Cerebellum (tissue), 4 donors: ENCODE measurements at places on chromosomes 7 and 10. TPM values are rescaled to one million over a fixed set of nuclear protein-coding genes. Genes with fewer than 3 reads are reported as not detected.

ANK3 gene
- total RNA-seq = 363 TPM

GRCh38 chr10:74460812-74461211, 309.8 kb downstream of the ADK start:
- DNase-seq = no peak

DNA sequence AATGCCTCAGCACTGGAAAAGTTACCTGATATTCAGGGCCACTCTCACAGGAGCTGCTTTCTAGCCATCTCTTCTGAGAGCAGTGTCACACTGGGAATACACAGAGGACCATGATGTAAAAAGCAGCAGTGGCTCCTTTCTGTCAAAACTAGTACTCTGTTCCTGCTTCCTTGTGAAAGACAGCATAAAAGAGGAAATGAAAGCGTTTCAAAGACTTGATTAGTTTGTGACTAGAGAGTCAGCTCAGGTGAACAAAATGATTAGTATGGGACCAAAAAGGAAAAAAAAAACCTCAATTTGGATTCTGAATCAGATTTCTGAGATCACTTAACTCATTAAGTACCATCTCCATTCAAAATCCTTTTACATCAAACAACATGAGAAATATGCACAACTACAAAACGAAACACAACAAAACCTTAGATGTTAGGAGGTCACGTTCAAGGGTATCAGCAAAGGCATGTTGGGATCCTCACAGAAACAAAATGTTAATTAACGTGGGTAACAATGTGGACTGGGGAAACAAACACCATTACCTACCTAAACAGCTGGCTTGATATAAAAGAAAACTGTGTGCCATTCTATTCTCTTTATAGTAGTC, 103.7 kb downstream of the MACC1 start:
- no peak for DNase-seq

HABP2 gene
- total RNA-seq = not detected

DNA sequence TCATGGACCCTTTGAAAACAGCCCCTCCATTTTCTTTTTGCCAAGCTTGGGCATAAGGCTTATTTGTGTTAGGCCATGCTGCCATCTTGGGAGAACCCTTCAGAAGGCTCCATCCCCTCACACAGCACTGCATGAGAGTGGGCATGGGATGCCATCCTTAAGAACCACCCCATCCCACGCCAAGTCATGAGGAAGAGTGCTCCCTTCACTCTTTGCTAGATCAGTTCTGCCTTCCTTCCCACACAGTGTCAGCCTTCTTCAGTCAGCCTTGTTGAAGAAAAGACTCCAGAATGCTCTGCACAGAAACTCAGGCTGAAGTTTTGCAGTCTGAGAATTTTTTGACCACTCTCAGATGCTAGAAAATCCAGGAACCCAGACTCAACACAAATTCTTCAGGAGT, 15.5 kb upstream of the CHN2 start:
- no peak for DNase-seq
